Ovary (tissue), 10 donors: ENCODE measurements at places on chromosomes 2 and 18. TPM values are rescaled to one million over a fixed set of nuclear protein-coding genes. Genes with fewer than 3 reads are reported as not detected.

GRCh38 chr2:173524256-173524955 is 169.7 kb downstream of the CDCA7 start:
- DNase-seq: no peak

DNA sequence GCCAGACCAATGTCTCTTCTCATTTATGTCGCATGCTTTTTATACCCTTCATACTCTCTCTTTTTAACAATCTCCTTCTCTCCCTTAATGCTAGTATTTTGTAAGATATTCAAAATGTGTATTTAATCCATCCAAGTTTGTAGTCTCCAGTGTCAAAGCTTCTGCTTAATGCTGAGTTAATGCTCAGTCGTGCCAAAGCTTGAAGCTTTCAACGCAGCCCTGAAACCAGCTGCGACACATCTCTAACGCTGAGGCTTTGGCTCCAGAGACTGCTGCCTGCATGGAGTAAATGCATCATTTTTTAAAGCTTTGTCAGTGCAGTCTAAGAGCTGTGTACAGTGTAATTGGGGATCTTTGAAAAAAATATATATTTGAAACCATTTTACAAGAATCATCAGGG is 2108.8 kb upstream of the PIK3C3 start:
- DNase-seq: no peak

- DNase-seq: no peak
These were observed 186.9 kb upstream of the PIEZO2 start for GRCh38 chr18:11336241-11336640.

DNA sequence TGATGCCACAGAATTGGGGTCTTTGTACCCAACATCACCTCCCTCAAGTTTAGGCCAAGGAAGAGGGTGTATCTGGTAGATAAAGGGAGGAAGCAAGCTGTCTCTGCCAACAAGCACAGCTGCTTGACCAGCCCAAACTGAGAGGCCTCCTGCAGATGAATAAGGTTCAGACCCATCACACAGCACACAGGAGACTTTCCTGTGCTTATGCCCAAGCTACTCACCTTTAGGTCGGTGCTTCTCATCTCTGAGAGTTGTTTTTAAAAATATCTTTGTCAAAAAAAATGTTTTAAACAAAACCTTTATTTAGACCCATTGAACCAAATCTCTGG is 24.7 kb upstream of the SP3 start:
- DNase-seq: no peak

DNA sequence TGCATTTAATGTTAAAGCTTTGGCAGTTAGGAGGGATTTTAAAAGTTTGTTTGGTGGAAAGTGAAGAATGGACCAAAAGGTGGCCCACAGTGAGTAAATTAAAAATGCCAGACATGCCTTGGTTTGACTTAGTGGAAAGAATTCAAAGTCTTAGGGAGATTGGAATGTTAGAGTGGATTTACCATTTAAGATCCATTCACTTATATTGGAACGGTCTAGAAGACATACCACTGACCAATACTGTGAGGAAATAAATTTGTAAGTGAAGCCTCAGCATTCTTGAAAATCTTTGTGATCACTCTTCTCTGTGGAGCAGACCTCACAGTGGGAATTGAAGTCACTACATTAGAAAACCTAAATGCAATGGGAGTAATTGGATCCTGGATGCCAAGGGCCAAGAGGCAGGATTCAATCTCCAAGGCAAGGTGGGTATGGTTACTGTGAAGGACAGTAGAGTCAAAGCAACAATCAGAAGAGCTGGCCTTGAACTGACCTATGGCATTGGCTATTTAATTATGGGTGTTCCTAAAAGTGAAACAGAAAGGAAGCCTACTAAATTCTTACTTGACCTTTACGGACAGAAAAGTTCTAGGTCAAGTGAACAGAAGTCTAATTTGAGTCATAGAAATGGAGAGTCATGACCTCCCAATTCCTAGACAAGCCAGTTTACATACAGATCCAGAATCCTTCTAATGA is 40.2 kb upstream of the VRK2 start:
- no peak for DNase-seq

- no peak for DNase-seq
These were observed 130.8 kb downstream of the B3GNT2 start for GRCh38 chr2:62326735-62327134.

DNA sequence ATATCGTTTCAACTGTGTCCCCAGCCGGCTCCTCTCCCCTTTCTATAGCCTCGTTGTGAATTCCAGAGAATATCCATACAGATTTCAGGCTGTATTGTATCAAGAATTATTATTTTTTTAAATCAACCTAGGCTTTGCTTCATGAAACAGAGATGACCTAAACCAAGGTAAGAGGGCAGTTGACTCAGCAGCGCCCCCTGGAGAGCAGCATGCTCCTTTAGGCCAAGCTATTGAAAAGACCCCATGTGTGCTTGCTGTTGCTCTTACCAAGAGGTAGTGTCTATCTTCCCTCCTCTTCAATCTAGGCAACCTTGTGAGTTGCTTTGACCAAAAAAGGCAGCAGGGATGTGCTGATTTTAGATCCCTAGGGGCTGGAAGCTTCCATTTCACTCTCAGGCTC is 426.7 kb upstream of the SMIM21 start:
- DNase-seq: no peak

Gene ITSN2
- total RNA-seq: 41.5 TPM

Gene ZCCHC2
- total RNA-seq: 22.8 TPM

- DNase-seq: no peak
These were observed 134.8 kb upstream of the THUMPD2 start for GRCh38 chr2:39913648-39914461.

Gene REG1B
- not detected for total RNA-seq
